ENCODE measurements at places on chromosomes 3 and 15. TPM values are rescaled to one million over a fixed set of nuclear protein-coding genes. Genes with fewer than 3 reads are reported as not detected.

Gene SLC51B
- not detected for total RNA-seq

- no peak for DNase-seq
- no peaks in the 10 kb centered on the region for H3K27me3 ChIP-seq
- no peak overlapping the region for H3K4me3 ChIP-seq
- H3K4me1 ChIP-seq = no peaks in the 10 kb centered on the region
- H3K36me3 ChIP-seq = no peaks in the 10 kb centered on the region
- no peak overlapping the region for H3K27ac ChIP-seq
These were observed 7.3 kb downstream of the KIF23 start for GRCh38 chr15:69421498-69421897.

Gene MRPS22
- total RNA-seq = 78.2 TPM

DNA sequence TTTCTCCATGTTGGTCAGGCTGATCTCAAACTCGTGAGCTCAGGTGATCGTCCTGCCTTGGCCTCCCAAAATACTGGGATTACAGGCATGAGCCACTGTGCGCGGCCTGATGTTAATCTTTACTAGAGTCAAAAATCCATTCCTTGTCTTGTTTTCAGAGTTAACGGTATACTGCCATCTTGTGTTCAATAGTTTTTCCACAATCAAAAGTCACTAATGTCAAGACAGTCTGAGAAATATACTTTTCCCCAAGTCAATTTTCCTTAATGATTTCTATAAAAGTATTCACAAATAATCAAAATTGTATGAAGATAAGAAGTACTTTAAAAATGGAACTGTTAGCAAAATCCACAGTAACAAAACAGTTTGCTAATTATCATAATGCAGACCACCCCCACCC, 8.5 kb downstream of the CRBN start:
- no peaks in the 10 kb centered on the region for H3K4me1 ChIP-seq
- H3K36me3 ChIP-seq = peaks cover 60% of the 10 kb centered on the region
- H3K27ac ChIP-seq = no peak overlapping the region
- no peak for DNase-seq
- H3K27me3 ChIP-seq = no peaks in the 10 kb centered on the region

DNA sequence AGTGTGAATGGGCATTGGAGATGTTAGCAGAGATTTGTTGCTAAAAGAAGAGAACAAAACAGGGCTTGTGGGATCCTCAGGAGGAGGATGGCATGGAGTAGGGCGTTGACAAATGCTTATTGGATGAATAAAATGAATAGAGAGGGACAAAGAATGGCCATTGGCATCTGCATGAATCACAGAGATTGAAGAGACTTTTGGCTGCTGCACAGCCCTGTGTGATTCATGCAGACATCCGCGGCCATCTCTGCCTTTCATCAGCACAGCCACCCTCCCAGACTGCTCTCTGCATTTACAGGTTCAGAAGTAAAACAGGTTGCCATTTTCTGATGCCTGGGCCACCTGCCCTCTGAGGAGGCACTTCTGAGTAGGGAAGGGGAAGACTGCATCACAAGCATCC, 397.9 kb downstream of the EPHB1 start:
- DNase-seq = no peak
- H3K27me3 ChIP-seq = no peaks in the 10 kb centered on the region
- no peaks in the 10 kb centered on the region for H3K36me3 ChIP-seq
- no peak overlapping the region for H3K27ac ChIP-seq

GRCh38 chr3:135739779-135740178, 225.7 kb upstream of the PPP2R3A start:
- no peaks in the 10 kb centered on the region for H3K27me3 ChIP-seq
- H3K36me3 ChIP-seq = no peaks in the 10 kb centered on the region
- H3K4me1 ChIP-seq = no peaks in the 10 kb centered on the region
- H3K27ac ChIP-seq = no peak overlapping the region

GRCh38 chr3:61349717-61350116, 98.5 kb upstream of the FHIT start:
- no peak for DNase-seq
- no peaks in the 10 kb centered on the region for H3K27me3 ChIP-seq
- H3K27ac ChIP-seq = no peak overlapping the region
- no peaks in the 10 kb centered on the region for H3K4me1 ChIP-seq

DNA sequence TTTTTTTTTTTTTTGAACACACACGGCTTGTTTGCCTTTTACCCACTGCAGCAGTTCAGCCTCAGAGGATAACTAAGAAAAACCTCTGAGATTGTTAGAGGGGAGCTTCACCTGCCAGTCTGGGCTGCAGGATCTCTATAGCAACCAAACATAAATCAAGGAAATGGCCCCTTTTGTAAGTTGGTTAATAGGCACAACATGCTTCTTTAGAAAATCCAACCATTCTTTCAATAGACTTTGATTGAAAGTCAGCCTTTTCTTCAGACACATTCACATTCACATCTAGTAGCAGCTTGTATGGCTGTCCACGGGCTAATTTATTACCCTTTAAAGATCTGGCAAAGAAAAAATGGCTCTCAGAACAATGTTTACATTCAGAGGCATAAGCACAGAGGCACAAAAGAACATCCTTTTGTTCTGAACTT, 136.6 kb upstream of the RARB start:
- no peak for DNase-seq
- no peak overlapping the region for H3K27ac ChIP-seq
- H3K4me3 ChIP-seq = no peak overlapping the region

Gene GOLGA8R
- total RNA-seq = 2.6 TPM

Gene SERINC4
- total RNA-seq = 0.71 TPM

GRCh38 chr3:63911873-63912767, at the start of gene SCAANT1:
TSS of gene SCAANT1 (minus strand) at chr3:63912383.
- no peaks in the 10 kb centered on the region for H3K27me3 ChIP-seq
- peak within 1 kb of the TSS; percentile 87 for H3K4me3 ChIP-seq
- DNase-seq = peak; percentile 92
- peak within 1 kb of the TSS; percentile 98 for H3K27ac ChIP-seq
- H3K4me1 ChIP-seq = peaks cover 36% of the 10 kb centered on the region
- peaks cover 9% of the 10 kb centered on the region for H3K36me3 ChIP-seq

DNA sequence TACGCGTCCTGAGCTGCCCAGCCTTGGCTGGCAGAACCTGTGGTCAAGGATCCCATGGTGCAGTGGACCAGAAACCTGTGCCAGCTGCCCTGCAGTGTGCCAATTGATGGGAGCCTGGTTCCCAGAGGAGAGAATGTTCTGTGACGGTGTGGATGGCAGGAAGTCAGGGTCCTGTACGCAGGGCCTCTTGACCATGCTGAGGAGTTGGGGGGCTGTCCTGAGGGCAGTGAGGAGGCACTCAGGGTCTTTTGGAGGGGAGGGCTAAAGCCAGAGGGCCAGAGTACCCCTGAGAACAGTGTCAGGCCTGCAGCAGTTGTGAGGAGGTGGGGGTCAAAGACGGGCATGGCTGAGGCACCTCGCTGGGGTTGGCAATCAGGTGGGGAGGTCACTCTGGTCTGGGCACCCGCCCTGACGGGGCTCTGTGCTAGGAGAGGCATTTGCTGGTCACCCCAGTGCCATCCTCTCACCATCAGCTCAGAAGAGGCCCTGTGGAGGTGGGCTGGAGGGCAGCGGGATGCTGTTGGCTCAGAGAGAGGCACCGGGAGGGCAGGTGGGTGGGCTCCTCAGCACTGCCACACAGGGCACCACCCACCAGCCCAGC, 61.0 kb downstream of the SCN5A start:
- peaks cover 17% of the 10 kb centered on the region for H3K36me3 ChIP-seq
- H3K27ac ChIP-seq = peak overlapping the region; percentile 66
- H3K4me1 ChIP-seq = peaks cover 14% of the 10 kb centered on the region
- H3K27me3 ChIP-seq = no peaks in the 10 kb centered on the region
- H3K4me3 ChIP-seq = no peak overlapping the region

Gene EPB42
- 1.1 TPM for total RNA-seq

- peaks cover 66% of the 10 kb centered on the region for H3K4me1 ChIP-seq
- DNase-seq = no peak
- no peaks in the 10 kb centered on the region for H3K27me3 ChIP-seq
- no peaks in the 10 kb centered on the region for H3K36me3 ChIP-seq
- no peak overlapping the region for H3K27ac ChIP-seq
- H3K4me3 ChIP-seq = no peak overlapping the region
These were observed 78.0 kb downstream of the MBNL1 start for GRCh38 chr3:152346740-152347139.

DNA sequence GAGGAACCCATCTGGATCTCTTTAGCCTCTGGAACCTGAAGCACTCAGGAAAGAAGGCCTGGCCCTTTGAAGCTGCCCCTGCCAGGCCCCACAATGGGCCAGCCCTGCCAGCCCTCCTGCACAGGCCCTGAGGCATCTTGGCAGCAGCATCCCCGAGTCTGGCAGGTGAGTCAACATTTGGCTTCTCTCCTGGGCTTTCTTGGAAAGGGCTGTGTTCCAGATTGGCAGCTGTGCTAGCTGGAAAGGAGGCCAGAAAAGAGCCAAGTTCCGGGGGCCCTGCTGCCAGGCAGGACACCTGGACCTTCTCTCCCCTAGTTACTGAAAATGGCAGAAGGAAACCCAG, 187.2 kb downstream of the SHQ1 start:
- no peak overlapping the region for H3K27ac ChIP-seq
- no peaks in the 10 kb centered on the region for H3K36me3 ChIP-seq
- peaks cover 11% of the 10 kb centered on the region for H3K4me1 ChIP-seq
- DNase-seq = peak; percentile 60
- H3K27me3 ChIP-seq = no peaks in the 10 kb centered on the region
- no peak overlapping the region for H3K4me3 ChIP-seq
